ENCODE measurements at places on chromosomes 5 and 9. TPM values are rescaled to one million over a fixed set of nuclear protein-coding genes. Genes with fewer than 3 reads are reported as not detected.

GRCh38 chr9:114055061-114055460 lies 23.0 kb downstream of the AMBP start:
- no peak for DNase-seq

- DNase-seq: no peak
Measured at GRCh38 chr5:9401786-9402472, 143.9 kb downstream of the SEMA5A start.

DNA sequence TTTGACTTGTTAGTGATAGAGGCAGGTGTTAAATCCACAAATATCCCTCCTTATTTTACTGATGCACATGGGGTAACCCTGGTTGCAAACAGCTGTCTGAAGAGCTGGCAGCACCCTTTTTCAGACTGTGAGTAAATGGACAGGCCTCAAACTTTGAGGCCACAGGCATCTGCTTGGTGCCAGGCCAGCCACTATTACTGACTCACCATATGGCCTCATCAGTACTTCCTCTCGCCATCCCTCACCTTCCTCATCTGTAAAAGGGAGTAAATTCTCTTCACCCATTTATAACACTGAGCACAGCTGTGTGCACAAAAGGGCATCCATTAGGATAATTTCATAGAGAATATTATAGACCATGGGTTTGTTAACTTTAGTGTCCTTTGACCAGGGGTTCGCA lies 11.9 kb upstream of the TNIP1 start:
- no peak for DNase-seq

DNA sequence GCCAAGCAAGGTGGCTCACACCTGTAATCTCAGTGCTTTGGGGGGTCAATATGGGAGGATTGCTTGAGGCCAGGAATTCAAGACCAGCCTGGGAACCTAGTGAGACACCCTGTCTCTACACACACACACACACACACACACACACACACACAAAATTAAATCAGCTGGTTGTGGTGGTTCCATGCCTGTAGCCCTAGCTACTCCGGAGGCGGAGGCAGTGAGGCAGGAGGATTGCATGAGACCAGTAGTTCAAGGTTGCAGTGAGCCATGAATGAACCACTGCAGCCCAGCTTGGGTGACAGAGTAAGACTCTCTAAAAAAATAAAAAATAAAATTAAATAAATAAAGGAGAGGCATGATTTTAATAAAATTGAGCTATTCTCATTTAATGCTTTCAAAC lies 13.1 kb downstream of the CEMIP2 start:
- no peak for DNase-seq

Gene GBGT1
- total RNA-seq: 1.0 TPM

Gene SMIM32
- total RNA-seq: not detected

Gene ACTBL2
- not detected for total RNA-seq

Measured in NCI-H460 (cell line).